Spinal cord (tissue), 10 donors: ENCODE measurements at places on chromosomes 11 and 22.
A peak's percentile ranks its signal among the peaks of the same experiment; 100 is the strongest.

GRCh38 chr11:116311206-116311605 lies 461.6 kb downstream of the BUD13 start:
- H3K4me3 ChIP-seq = no peak overlapping the region
- H3K4me1 ChIP-seq = peaks cover 25% of the 10 kb centered on the region
- H3K36me3 ChIP-seq = no peaks in the 10 kb centered on the region
- H3K27me3 ChIP-seq = no peaks in the 10 kb centered on the region
- no peak overlapping the region for H3K27ac ChIP-seq
- DNase-seq = no peak

- no peak overlapping the region for H3K27ac ChIP-seq
- no peaks in the 10 kb centered on the region for H3K27me3 ChIP-seq
- H3K4me3 ChIP-seq = no peak overlapping the region
- no peak for DNase-seq
Observed at GRCh38 chr22:19040888-19041703, 81.1 kb downstream of the DGCR2 start.

DNA sequence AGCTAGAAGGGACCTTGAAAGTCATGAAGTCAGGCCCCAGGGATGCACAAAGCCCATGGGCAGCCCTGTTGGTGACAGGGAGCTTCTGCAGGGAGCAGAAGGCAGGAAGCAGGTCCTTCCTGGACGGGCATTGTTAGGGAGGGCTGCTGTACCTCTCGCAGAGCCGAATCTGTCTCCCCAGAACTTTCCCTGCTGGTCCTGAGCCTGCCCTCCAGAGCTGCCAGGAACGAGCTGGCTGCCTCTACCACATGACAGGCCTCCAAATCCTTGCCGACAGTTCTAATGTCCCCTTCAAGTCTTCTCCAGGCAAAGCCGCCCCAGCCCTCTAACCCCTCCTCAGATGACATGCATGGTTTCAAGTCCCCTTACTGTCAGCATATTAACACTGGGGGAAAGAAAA lies 20.1 kb downstream of the SYT7 start:
- H3K4me3 ChIP-seq = no peak overlapping the region
- H3K4me1 ChIP-seq = peaks cover 11% of the 10 kb centered on the region
- H3K36me3 ChIP-seq = no peaks in the 10 kb centered on the region
- no peak overlapping the region for H3K27ac ChIP-seq

DNA sequence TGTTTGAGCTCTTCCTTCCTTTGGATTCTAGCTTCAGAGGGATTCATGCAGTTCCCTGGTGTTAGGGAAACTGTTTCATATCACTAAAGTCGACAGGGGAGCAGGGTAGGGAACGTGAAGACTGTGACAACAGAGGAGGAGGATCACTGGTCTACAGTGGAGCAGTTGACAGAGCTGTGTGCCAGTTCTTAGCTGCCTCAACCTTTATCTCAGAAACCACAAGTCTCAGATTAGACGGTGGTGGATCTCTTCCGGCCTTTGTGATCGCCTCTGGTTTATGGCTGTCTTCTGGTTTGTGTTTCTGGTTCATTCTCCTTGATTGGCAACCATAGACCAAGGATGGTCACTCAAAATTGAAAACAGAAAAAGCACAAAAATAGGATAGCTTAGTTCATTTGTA lies 538.9 kb upstream of the API5 start:
- H3K4me3 ChIP-seq = no peak overlapping the region
- H3K4me1 ChIP-seq = no peaks in the 10 kb centered on the region
- no peaks in the 10 kb centered on the region for H3K27me3 ChIP-seq
- no peak overlapping the region for H3K27ac ChIP-seq
- DNase-seq = no peak
- H3K36me3 ChIP-seq = no peaks in the 10 kb centered on the region

DNA sequence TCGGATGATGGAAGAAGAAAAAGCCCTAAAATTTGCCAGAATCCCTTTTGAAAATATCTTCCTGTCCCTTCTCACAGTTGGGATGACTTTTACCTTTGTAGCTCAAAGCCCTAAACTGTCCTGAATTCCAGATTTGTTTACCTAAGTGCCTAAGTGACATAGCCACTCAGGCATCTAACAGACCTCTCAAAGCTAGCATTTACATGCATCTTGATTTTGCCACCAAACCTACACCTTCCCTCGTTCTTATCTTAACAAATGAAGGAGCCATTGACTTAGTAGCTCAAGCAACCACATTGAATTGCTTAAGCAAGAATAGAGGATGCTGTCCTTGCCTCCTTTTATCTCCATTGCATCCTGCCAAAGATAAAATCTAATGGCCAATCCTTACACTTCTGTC lies 198.4 kb upstream of the NTM start:
- no peak for DNase-seq
- no peak overlapping the region for H3K27ac ChIP-seq
- H3K4me3 ChIP-seq = no peak overlapping the region
- H3K27me3 ChIP-seq = no peaks in the 10 kb centered on the region

GRCh38 chr11:116279511-116279910 lies 493.3 kb downstream of the BUD13 start:
- no peak overlapping the region for H3K27ac ChIP-seq
- no peak for DNase-seq
- H3K4me3 ChIP-seq = no peak overlapping the region
- peaks cover 25% of the 10 kb centered on the region for H3K4me1 ChIP-seq
- no peaks in the 10 kb centered on the region for H3K27me3 ChIP-seq
- H3K36me3 ChIP-seq = no peaks in the 10 kb centered on the region

- no peak within 1 kb of the TSS for H3K4me3 ChIP-seq
- H3K27me3 ChIP-seq = peaks cover 12% of the 10 kb centered on the region
- DNase-seq = no peak
- H3K27ac ChIP-seq = peak within 1 kb of the TSS; percentile 64
- peaks cover 3% of the 10 kb centered on the region for H3K36me3 ChIP-seq
- peaks cover 57% of the 10 kb centered on the region for H3K4me1 ChIP-seq
Observed at GRCh38 chr22:20966883-20967696, at the start of gene AIFM3. Gene AIFM3, plus strand, starts transcription at chr22:20967255. Its CDS starts 690 bp downstream, at chr22:20967945.

DNA sequence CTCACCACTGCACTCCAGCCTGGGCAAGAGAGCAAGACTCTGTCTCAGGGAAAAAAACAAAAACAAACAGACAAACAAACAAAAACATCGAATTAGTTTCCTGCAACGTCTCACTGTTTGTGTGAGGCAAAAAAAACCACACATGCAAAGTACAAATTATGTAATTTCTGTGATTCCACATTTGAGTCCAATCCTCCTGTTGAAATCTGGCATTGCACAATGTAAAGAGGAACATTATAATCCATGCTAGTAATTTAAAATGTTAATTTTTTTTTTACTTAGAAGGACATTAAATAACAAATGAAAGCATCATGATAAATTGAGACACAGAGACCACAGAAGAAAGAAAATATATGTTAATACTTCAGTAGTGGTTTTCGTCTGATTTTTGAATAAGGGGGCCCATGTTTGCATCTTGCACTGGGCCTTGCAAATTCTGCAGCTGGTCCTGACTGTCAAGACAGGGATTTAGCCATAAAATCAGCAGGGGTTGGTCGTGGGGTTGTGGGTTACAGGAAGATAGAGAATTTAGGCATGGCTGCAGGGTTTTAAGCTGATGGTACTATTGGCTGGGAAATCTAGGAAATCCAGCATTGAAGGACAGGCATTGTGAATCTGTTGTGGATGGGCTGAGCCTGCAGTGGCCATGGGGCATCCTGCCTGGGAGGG lies 102.6 kb upstream of the ALDH3B2 start:
- no peak for DNase-seq
- no peak overlapping the region for H3K4me3 ChIP-seq
- no peak overlapping the region for H3K27ac ChIP-seq

DNA sequence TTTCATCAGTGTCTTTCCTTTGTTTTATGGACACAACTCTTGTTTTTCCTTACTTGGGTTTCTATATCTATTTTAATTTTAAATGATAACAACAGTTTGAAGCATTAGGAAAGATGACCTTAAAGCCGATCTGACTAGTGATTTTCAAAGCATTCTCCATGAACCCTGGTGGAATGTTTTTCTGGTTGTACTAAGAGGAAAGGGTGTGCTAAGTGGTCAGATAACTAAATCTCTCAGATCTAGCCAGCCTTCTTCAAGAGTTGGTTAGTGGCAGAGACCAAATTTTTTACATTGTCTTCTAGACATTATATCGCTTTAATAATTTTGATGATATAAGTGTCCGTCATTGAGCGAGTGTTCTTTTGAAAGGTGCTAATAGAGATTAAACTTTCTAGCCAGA lies 134.4 kb downstream of the METTL15 start:
- H3K27ac ChIP-seq = no peak overlapping the region
- H3K36me3 ChIP-seq = no peaks in the 10 kb centered on the region
- no peak for DNase-seq
- H3K27me3 ChIP-seq = no peaks in the 10 kb centered on the region
- H3K4me3 ChIP-seq = no peak overlapping the region

- H3K4me3 ChIP-seq = no peak overlapping the region
- no peaks in the 10 kb centered on the region for H3K36me3 ChIP-seq
- DNase-seq = no peak
- no peak overlapping the region for H3K27ac ChIP-seq
- H3K4me1 ChIP-seq = no peaks in the 10 kb centered on the region
Observed at GRCh38 chr11:23873406-23873805, 623.4 kb upstream of the LUZP2 start.

DNA sequence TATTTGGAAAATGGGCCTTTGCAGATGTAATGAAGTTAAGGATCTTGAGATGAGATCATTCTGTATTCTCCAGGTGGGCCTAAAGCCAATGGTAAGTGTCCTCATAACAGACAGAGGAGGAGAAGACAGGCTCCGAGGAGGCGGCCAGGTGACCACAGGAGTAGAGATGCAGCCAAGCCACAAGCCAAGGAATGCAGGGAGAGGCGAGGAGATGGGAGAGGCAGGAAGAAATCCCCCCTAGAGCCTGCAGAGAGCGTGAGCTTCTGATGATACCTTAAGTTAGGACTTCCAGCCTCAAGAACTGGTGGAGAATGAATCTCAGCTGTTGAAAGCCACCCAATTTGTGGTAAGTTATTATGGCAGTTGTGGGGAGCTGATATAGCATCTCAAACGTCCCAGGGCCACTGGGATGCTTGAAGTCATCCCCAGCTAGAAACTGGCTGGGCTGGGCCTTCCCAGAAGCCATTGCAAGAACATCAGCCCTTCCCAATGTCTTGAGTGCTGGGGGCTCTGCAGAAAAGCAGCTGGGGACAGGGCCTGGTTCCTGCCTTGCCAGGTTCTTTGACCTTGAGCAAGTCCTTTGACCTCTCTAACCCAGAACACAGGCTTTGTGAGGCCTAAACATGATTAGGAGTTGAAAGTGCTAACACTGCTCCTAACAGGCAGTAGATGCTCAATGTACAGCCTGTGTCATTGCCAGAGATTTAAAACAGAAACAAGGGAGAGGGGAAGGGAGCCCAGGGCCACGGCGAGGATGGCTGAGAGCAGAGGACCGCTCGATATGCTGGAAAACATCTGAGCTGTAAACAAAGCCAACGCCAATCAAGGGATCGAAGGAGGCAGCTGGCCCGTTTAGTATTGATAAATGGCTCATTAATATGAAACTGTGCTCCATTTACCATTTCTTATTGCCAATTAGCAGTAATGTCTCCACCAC lies 632.3 kb downstream of the TBC1D22A start:
- no peak overlapping the region for H3K4me3 ChIP-seq
- no peaks in the 10 kb centered on the region for H3K27me3 ChIP-seq
- DNase-seq = no peak
- H3K36me3 ChIP-seq = no peaks in the 10 kb centered on the region
- peaks cover 7% of the 10 kb centered on the region for H3K4me1 ChIP-seq

GRCh38 chr11:93394488-93394887 lies 63.9 kb downstream of the DEUP1 start:
- H3K36me3 ChIP-seq = no peaks in the 10 kb centered on the region
- H3K4me1 ChIP-seq = no peaks in the 10 kb centered on the region
- no peak for DNase-seq
- no peak overlapping the region for H3K27ac ChIP-seq
- no peaks in the 10 kb centered on the region for H3K27me3 ChIP-seq

GRCh38 chr11:86949995-86950660 lies 5.1 kb downstream of the FZD4 start:
- H3K36me3 ChIP-seq = no peaks in the 10 kb centered on the region
- H3K27me3 ChIP-seq = no peaks in the 10 kb centered on the region
- no peak overlapping the region for H3K27ac ChIP-seq
- no peak overlapping the region for H3K4me3 ChIP-seq
- H3K4me1 ChIP-seq = peaks cover 12% of the 10 kb centered on the region
- no peak for DNase-seq

DNA sequence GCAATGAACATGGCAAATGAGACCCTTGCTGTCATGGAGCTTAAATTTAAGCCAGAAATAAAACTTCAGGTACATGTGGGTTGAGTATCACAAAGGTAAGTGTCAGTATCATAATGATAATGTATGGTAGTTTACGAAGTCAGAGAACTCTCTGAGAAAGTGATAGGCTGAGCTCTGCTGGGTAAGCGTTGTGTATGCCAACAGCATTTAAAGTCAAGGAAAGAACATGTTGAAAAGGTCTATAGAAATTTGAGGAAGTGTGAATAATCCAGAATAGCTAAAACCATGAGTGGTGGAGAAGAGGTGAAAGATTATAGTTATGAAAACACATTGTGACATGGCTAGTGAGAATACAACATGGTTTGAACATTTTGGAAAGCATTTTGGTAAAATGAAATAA lies 17.4 kb upstream of the CTSC start:
- H3K4me3 ChIP-seq = no peak overlapping the region
- no peak overlapping the region for H3K27ac ChIP-seq
- no peaks in the 10 kb centered on the region for H3K36me3 ChIP-seq
- H3K4me1 ChIP-seq = no peaks in the 10 kb centered on the region
- no peaks in the 10 kb centered on the region for H3K27me3 ChIP-seq

- no peak overlapping the region for H3K4me3 ChIP-seq
- no peaks in the 10 kb centered on the region for H3K27me3 ChIP-seq
- no peak overlapping the region for H3K27ac ChIP-seq
- peak; percentile 32 for DNase-seq
- H3K4me1 ChIP-seq = peaks cover 2% of the 10 kb centered on the region
- H3K36me3 ChIP-seq = no peaks in the 10 kb centered on the region
Observed at GRCh38 chr11:3849297-3849874, 6.1 kb upstream of the STIM1 start.
